Mammary epithelial cell (primary cell): ENCODE measurements at places on chromosomes 16 and 17.

DNA sequence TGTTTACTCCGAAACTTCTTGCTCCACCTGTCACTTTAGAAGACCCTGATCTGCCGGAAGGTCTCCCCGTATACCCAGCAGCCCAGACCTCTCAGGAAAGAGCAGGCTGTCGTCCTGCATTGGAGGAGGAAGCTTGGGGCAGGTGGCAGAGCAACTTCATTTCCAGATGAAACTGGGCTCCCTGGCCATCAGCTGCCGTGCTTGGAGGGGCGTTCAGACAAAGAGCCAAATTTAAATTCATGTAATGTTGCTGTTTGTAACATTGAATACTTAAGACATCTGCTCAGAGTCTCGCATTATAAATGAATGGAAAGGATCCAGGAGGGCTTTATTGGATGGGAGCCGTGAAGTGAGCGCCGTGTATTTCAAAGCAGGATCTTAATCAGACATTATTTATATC, 628.5 kb downstream of the MAF start:
- DNase-seq, result no peak

GRCh38 chr16:62965831-62966230, 929.6 kb upstream of the CDH8 start:
- DNase-seq, result no peak

DNA sequence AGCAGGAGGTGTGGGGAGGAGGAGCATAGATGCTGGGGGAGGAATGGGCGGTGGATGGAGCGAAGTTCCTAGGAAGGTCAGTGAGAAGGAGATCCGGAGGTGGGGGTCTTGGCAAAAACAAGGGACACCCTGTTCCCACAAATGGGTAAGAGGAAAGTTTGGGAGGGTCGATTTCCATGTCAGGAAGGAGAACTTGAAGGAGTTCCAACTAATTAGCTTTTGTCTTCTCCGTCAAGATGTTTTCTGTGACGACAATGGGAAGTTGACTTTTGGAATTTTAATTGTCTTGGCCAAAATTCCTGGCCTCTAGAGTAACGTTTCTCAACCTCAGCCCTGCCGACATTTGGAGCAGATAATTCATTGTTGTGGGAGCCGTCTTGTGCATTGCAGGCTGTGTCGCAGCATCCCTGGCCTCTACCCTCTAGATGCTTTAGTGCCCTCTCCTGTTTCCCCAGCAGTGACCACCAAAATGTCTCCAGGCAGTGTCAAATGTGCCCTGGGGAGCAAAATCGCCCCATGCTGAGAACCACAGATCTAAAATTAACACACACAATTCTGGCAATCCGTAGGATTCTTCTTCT, 97.1 kb downstream of the PITPNC1 start:
- no peak for DNase-seq

GRCh38 chr17:75575197-75575596, 12.4 kb upstream of the MYO15B start:
- no peak for DNase-seq

- no peak for DNase-seq
Observed at GRCh38 chr17:35447499-35447898, 1.1 kb downstream of the SLFN13 start.
